ENCODE measurements at places on chromosomes 16 and 17. TPM values are rescaled to one million over a fixed set of nuclear protein-coding genes. Genes with fewer than 3 reads are reported as not detected.

The MTSS2 gene
- 2.9 TPM for total RNA-seq

The HEATR9 gene
- total RNA-seq = not detected

The CHRNE gene
- total RNA-seq = 3.8 TPM

DNA sequence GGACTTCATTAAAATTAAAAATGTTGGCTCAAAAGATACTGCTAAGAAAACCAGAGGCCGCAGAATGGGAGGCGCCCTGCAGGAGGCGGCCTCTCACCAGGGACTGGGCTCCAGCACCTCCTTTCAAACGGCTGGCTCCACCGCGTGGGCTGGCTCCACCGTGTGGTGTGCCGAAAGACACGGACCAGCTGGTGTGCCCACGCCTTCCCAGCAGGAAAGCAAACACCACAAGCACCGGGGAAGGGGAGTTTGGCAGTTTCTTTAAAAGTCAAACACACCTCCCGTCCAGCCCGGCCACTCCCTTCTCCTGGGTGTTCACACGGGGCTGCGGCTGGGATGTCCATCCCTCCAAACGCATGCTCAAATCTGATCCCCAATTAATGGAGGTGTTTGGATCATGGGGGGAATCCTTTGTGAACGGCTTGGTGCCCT is 13.9 kb downstream of the HAGH start:
- peak; percentile 36 for DNase-seq

DNA sequence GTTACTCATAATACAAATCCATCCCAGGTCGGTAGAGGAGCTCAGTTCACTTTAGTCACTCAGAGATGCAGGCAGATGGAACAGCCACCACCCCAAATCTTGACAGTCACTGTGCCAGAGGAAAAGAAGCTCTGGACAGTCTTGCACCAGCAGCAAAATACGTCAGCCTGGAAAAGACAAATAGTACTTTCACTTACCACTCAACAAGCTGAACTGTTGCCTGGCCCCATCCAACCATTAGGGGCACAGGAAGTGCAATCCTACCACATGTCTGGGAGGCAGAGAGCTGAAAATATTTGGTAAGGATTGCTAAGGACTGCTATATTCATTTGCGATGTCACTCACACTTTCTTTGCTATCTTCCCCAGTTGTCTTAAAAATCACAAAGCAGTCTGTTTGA is 239.1 kb upstream of the TOX3 start:
- DNase-seq = no peak

DNA sequence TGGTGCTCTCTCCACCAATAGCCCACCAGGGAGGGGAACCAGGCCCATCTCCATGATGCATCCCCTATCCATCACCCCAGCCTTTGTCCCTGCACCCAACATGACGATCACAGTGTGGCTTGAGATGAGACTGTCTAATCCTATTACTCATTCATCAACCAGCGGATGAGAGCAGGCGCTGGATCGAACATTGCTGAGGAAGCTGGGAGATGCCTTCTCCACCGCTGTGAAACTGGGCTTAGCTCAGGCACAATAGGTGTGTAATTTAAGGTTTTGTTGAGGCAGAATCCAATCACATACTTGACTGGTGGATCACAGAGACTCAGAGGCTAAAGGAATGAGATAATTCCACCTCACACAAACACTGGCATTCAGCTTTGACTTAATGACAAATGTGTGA is 64.6 kb upstream of the IRX3 start:
- DNase-seq = no peak

Measured in CD4-positive, CD25-positive, alpha-beta regulatory T cell (primary cell).